NB4 (cell line): ENCODE measurements at places on chromosomes 16 and 17.

GRCh38 chr16:84597931-84598351, 19.9 kb downstream of the COTL1 start:
- DNase-seq = no peak

GRCh38 chr16:57140931-57141668, 44.7 kb downstream of the PSME3IP1 start:
- DNase-seq = no peak

GRCh38 chr16:82735673-82736091, 108.9 kb downstream of the CDH13 start:
- no peak for DNase-seq

- no peak for DNase-seq
Measured at GRCh38 chr16:27582883-27583282, 32.9 kb downstream of the KATNIP start.

GRCh38 chr17:66953630-66954020, 10.9 kb upstream of the CACNG4 start:
- no peak for DNase-seq

GRCh38 chr16:88727871-88728270, 21.6 kb downstream of the CTU2 start:
- DNase-seq = no peak

- DNase-seq = no peak
Measured at GRCh38 chr17:57927048-57927723, 28.0 kb downstream of the CUEDC1 start.

- no peak for DNase-seq
Measured at GRCh38 chr17:30112794-30113193, 3.8 kb upstream of the NSRP1 start.

DNA sequence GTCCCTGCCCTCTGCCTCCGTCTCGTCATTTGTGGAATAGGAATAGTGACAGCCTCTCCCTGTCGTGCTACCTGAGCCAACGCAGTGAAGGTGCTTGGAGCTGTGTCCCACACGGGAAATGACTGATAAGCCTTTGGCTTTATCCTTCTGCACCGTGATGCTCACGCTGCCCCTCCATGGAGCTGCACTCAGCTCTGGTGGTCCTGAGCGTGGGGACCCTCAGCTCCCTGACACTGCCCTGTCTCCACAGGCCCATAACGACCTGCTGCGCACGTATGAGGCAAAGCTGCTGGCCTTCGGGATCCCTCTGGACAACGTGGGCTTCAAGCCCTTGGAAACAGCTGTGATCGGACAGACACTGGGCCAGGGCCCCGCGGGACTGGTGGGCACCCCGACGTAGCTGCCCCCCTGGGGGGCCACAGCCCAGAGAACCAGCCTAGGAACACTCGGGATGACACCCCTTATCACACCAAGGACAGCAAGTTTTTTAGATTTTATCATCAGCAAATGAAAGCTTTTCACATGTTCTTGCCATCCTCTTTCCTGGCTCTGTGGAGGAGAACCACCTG, 23.8 kb upstream of the DBNDD1 start:
- DNase-seq = no peak

- no peak for DNase-seq
Measured at GRCh38 chr17:55463600-55463999, 42.0 kb upstream of the MMD start.

- DNase-seq = no peak
Measured at GRCh38 chr17:8368193-8368592, 8.3 kb downstream of the KRABD2 start.

GRCh38 chr16:88633684-88634140, 4.7 kb upstream of the IL17C start:
- DNase-seq = peak; percentile 92

GRCh38 chr17:46194393-46195216, 1.4 kb upstream of the KANSL1 start:
- peak; percentile 90 for DNase-seq

- DNase-seq = no peak
Measured at GRCh38 chr17:74110467-74110866, 93.0 kb upstream of the RPL38 start.

DNA sequence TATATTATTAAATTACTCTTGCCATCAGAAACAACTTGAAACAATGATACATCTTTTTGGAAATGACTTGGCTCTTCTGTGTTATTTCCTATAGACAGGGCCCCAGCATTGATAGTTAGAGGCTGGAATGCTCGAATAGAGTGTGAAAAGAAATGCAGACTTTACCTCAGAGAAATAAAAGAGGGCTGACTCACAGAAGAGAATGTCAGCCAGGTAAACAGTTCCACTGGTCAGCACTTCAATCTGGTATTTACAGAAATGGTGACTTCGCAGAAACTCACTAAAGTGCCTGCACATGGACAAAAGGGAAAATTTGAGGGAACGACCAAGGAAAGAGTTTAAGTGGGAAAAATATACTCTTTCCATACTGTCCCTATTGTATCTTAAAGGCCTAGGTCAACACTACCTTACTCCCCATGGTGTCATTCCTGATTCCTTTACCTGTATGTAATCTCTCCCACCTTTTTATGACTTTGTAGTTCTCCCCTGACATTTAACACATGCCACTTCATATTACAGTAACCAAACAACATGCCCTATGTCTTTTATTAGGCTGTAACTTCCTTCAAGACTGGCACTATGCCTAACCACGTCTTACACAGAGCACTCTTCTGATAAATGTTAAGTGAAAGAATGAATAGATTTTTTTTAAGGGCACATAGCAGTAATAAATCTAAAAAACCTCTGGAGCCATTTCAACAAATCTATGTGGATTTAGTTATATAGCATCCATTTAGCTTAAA, 36.7 kb downstream of the AKAP10 start:
- DNase-seq = no peak

GRCh38 chr16:7390974-7391373, 58.3 kb downstream of the RBFOX1 start:
- no peak for DNase-seq

DNA sequence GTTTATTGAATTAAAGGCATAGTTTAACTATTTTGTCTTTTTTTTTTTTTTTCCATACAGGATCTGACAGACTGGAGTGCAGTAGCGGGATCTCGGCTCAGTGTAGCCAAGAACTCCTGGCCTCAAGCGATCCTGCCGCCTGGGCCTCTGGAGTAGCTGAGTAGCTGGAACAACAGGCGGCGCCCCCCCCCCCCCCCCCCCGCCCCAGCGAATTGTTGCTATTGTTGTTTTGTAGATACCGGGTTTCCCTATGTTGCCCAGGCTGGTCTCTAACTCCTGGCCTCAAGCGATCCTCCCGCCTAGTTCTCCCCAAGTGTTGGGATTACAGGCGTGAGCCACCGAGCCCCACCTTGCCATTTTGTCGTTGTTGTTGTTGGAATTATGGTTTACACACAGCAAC, 1.3 kb upstream of the CENPV start:
- DNase-seq = no peak

DNA sequence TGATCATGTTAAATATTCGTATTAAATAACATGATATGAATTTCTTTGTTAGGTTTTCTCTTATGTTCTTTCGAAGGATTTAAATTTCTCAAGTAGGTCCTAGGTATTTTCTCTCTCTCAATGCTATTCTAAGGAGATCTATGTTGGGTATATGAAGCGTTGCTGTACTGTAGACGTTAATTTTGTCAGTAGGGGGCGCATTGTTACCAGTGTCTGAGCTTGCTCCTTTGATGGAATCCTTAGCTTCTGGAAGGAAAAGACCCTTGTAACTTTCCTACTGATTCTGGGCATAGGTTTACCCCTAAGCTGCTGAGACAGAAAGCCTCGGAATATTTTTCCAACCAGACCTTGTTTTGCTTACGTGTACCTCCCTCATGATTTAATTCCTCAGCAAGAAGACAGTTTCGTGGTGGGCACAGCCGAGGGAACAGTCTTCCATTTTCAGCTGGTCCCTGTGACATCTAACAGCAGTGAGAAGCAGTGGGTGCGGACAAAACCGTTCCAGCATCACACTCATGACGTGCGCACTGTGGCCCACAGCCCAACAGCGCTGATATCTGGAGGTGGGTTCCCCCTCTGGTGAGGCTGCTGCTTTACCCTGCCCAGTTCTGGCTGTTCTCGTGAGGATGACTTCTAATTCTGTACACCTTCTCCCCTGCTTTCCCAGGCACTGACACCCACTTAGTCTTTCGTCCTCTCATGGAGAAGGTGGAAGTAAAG, 17.9 kb downstream of the UTP4 start:
- peak; percentile 82 for DNase-seq

DNA sequence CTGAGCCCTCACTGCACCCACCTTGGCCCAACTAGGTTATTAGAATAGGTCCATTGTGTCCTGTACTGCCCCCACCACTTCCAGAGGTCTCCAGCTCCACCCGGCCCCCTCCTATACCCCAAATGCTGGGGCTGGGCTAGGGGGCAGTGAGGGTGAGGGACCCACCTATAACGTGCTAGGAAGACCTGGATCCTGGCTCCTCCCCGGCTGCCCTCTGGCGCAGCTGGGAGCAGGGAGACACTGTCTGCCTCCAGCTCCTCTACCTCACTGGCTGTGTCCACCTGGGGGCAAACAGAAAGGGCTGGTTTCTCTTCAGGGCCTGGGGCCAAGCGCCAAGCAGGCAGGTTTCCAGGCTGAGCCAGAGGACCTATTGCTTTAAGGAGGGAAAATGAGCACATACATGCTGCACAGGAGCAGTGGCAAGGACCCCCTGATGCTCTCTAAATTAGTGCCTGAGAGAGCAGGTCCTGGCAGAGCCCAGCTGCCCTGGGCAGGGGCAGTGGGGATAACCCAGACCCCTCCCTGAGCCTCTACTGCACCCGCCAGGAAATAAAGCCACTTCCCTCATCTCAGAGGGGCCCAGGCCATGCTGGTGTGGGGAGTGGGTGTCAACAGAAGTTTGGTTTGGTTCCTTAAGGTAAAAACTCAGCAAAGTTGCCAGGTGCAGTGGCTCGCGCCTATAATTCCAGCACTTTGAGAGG, 12.2 kb downstream of the TSPOAP1 start:
- no peak for DNase-seq

DNA sequence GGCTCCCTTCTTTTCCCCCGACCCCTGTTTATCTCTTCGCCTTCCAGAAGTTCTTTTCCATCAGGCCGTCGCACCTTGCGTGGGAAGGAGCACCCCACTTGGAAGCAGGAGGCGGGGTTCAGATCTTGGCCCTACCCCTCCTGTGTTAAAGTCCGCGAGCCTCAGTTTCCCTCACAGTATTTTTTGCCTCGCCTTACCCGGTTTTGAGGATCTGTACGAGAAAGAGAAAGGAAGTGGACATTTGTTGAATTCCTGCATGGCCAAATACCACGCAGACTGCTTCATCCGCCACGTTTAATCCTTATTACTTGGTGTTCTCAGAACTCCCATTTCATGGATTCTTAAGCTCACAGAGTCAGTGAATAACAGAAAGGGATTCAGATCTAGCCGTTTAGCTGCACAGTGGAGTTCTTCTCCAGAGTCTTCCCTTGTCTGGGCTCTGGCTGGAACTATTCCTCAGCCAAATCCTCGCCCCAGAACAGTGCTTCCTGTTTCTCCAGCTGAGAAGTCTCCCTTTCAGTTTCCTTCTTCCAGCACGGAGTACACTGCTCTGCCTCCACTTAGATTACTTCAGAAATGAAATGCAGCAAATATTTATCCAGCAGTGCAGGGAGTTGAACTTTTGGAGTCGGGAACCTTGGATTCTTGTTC, 590 bp downstream of the TMEM219 start:
- DNase-seq = peak; percentile 42

GRCh38 chr16:19771796-19772195, 53.7 kb downstream of the IQCK start:
- no peak for DNase-seq

GRCh38 chr17:61128661-61129115, 271.0 kb upstream of the TBX2 start:
- no peak for DNase-seq

DNA sequence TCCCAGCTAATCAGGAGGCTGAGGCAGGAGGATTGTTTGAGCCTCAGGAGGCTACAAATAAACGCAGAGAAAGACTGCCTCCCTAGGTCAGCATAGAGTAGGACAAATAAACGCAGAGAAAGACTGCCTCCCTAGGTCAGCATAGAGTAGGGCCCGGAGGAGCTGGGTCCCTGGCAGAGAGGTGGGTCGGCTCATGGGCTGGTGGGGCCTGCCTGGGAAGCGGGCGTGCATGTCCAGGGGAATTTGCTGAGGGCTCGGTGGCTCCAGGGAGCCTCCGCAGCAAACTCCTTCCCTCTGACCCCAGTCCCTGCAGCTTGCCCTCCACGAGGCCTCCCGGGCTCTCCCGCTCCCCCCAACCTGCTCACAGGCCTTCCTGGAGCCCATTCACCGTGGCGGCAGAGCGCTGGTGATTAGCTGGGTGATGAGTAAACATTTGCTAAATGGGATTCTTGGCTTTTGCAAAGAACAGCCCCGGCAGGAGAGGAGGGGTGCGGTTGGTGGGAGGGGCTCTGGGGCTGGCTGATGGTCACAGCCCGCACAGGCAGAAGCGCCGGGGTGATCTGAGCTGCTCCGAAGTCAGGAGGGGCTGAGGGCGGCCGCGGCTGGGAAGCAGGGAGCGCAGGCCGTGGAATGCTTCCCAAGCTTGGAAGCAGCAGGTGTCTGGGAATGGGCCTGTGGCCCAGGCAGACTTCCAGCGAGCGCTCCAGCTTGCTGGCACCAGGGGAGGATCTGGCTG, 93.1 kb downstream of the RTN4RL1 start:
- no peak for DNase-seq

- no peak for DNase-seq
Measured at GRCh38 chr17:16477255-16477654, 14.7 kb downstream of the LRRC75A start.

DNA sequence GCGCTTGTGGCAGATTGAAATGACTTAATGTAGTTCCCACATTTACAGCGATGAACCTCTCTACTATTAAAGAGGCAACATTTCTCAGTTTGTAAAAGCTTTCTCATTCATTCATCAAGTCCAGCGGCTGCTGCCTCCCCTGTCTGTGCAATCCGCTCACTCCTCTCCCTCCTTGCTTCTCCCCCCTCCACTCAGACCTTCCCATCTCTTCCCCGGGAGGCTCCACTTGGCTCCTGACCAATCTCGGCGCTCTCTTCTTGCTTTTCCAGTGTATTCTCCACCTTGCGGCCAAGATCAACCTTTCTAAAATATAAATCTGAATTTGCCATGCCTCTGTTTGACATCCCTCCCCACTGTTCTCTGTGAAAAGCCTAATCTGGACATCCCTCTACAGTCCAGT, 117.5 kb downstream of the ASIC2 start:
- no peak for DNase-seq

- DNase-seq = no peak
Measured at GRCh38 chr17:74146196-74146595, 57.3 kb upstream of the RPL38 start.

GRCh38 chr17:70763018-70763417, 593.7 kb downstream of the KCNJ2 start:
- DNase-seq = no peak

- DNase-seq = peak; percentile 75
Measured at GRCh38 chr17:44198721-44199552, 747 bp downstream of the ATXN7L3 start.
